ENCODE measurements at places on chromosomes 5 and 9.

GRCh38 chr5:90878081-90878480 lies 319.5 kb downstream of the ADGRV1 start:
- no peak for DNase-seq

DNA sequence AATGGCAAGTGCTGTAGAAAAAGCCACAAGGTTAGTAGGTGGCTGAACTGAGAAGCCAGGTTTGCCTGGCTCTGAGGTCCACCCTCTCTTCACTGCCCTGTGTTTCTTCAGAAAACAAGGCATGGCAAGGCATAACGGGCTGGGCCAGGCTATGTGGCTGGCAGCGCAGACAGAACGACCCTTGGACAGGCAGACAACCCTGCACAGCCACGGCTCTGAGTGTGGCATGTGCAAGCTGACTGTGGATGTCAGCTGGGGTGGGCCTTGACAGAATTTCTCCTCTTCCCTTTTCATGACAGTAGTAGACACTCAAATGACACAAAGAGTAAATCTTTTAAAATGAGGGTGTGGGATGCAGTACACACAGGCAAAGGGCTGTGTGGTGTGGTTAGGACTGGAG lies 81.7 kb downstream of the MACROH2A1 start:
- no peak for DNase-seq

DNA sequence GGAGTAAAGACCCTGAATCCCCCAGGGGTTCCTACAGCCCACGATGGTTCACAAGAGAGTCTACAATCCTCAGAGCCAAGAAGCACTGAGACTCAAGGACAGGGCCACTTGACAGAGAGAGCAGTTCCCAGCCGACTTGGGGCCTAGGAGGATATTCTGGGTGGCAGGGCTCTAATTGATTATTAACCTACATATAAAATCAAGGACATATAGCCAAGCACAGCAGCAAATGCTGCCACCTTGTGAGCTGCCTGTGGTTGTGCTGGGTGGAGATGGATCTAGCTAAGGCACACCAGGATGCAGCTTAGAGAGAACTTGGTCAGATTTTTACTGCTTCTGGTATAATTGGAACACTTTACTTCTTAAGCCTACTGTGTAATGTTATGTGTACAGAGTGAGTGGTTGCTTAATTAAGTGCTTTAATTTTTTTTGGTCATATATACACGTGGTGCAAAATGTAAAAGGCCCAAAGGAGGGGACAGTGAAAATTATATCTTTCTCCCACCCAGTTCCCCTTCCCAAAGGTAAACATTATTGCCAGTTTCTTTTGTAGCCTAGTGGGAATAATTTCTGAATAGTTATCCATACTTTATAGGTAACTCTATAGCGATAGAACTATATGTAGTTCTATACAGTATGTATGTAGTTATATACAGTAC lies 78.8 kb downstream of the F2RL2 start:
- DNase-seq: peak; percentile 66

DNA sequence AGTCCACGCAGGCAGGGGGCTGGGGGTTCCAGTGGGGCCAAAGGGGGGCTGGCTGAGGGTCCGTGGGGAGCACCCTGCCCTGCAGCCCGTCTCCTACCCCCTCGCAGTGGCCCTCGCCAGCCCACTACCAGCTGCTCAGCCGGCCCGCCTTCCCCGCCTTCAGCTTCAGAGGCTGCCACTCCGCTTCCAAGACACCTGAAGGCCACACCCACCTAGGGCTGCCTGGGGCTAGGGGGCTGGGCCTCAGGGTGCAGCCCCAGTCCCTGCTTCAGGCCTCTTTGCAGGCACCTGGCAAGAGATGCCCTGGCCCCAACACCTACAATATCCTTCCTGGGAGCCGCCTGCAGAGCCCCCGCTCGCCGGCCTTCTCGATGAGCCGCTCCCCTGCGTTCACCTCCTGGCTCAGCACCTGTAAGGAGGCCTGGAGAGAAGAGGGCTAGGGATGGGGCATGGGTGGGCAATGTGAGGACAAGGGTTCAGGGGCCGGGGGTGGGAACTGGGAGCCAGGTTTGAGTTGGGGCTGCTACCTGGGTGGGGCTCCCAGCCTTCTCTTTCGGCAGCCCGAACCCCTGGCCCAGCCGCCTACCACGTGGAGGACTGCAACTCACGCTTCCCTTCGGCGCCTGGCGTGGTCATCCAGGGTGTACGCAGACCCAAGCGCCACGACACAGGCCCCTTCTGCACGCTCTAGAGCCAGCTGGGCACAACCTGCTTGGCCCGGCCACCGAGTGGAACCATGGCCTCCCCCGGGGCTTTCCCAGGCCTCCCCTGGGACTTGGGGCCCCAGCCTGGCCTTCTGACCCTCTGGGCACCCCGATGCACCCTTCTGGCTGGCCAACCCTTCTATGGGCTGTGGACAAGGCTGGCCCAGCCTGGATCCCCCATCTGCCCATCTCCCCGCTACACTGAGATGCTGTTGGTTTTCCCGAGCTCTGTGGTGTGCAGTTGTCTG lies 1.7 kb downstream of the STPG3 start:
- no peak for DNase-seq

Measured in activated CD4-positive, alpha-beta T cell treated with anti-CD3 and anti-CD28 coated beads for 4 hours (primary cell).